ENCODE measurements at places on chromosomes 12 and 14.

GRCh38 chr14:77088219-77088618 lies 9.8 kb upstream of the CIPC start:
- no peak for DNase-seq

DNA sequence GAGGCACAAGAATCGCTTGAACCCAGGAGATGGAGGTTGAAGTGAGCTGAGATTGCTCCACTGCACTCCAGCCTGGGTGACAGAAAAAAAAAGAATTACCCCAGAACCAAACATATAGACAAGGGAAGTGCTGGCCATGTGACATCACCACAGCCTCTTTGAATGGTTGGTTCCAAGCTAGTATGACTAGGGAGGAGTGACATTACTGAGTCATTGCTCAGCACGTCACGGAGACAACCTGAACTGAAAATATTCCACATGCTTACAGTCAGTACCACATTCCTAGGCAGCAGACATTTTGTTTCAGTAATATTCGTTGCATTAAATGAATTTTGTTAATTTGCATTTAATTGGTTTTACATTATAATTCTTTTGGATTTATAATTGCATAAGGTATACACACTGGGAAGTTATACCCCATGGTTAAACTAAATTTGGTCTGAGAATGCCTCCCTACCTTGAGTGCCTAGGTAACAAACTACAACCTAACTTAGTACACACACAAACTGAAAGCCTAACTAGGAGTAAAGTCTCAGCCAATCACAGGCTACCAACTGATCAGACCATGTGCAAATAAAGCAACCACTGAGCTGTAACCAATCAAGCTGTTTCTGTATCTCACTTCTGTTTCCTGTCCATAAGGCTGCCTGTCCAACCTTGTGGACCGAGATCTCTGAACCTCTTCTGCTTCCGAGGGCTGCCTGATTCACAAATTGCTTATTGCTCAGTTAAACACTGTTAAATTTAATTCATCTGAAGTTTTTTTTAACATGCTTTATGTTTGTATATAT lies 164.4 kb downstream of the CAND1 start:
- DNase-seq: peak; percentile 69

- DNase-seq: peak; percentile 41
Observed at GRCh38 chr12:52197371-52198231, 5.8 kb upstream of the KRT80 start.

GRCh38 chr14:72699852-72700257 lies 194.0 kb downstream of the DPF3 start:
- peak; percentile 88 for DNase-seq

GRCh38 chr12:79252358-79253075 lies 387.9 kb downstream of the SYT1 start:
- DNase-seq: no peak

- DNase-seq: no peak
Observed at GRCh38 chr14:93733231-93733630, 55.1 kb downstream of the PRIMA1 start.

GRCh38 chr12:81208187-81208911 lies 130.5 kb downstream of the ACSS3 start:
- no peak for DNase-seq

GRCh38 chr12:118052324-118053070 lies 8.5 kb downstream of the WSB2 start:
- peak; percentile 99 for DNase-seq

DNA sequence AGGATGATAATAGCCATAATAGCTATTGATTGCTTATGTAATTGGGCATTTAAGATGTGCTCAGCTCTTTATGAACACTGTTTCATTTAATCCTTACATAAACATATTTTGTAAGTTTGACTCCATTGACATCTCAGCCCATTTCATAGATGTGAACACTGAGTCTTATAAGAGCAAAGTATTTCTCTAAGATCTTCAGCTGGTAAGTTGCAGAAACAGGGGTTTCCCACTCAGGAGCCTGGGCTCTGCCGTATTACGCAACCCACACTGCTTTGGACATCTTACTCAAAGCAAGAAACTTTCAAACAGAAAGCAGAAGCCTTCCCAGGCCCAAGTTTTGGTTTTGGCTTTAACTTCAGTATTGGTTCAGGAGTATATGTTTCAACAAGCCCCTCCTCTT lies 705.1 kb downstream of the MED13L start:
- no peak for DNase-seq

- peak; percentile 10 for DNase-seq
Observed at GRCh38 chr12:69096669-69097335, 142.6 kb upstream of the CPSF6 start.

GRCh38 chr14:59276235-59276634 lies 87.8 kb downstream of the DAAM1 start:
- no peak for DNase-seq

DNA sequence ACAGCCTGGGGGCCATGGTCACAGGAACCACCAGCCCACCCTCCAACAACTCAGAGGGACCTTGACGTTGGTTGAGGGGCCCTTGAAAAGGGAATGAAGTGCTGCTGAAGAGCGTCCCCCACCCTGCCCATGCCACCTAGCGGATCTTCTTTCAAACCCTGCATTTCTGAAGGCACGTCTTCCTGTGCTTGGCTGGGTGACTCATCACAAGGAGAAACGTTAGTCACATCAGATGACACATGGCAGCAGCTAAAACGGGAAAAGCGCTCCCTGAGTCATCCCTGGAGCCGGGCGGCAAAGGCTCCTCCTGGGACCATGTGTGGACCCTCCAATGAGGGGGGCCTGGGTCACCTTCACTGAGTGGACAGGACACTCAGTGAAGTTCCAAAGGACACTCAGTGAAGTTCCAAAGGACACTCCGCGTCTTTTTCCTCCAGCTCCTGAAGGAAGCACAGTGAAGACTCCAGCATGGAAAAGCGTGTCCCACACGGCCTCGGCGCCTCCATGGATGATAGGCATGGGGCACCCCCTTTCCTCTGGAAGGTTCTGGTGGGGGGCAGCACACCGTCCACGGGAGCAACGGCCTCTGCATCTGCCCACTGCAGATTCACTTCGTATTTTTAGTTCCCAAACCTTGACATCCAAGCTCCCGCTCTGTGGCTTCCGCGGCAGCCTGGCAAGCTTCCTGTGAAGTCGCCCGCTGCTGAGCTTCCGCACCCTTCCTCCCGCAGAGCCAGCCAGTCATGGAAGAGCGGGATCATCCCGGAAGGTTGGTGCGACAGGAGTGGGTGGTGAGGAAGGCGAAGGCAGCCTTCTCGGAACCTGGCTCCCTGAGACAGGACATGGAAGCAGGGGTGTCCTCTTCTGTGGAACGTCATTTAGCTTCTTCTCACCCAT lies 383.4 kb downstream of the VRK1 start:
- peak; percentile 1 for DNase-seq

- DNase-seq: no peak
Observed at GRCh38 chr12:61188801-61189595, 1071.2 kb upstream of the USP15 start.

DNA sequence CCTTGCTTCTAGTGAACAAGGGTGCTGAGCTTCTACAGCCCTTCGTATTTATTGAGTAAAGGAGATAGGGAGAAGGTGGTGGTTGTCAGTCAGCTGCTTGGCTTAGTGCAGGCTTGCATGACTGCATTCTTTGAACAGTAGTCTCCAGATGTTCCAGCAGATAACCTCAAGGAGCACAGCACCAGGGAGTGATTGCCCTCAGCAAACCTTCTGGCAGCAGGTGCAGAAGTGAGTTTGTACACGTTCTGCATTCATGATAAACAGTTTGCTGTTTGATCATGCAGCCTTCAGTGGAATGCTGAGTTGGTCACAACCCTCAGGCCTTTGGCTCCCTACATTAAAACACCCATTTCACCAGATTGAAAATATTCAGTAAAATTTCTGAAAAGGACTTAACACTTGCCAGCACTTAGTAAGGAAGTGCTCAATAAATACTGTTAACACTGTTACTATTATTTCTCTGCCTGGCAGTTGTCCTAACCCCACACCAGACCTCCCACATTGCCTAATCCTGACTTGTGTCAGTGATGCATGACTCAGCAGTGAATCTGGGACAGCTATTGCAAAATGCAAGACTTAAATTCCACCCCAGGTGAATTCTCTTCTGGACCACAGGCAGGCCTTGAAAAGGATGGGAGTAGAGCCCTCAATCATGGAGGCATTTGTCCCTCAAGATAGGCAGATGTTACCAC lies 18.9 kb upstream of the CARMIL3 start:
- DNase-seq: peak; percentile 77

DNA sequence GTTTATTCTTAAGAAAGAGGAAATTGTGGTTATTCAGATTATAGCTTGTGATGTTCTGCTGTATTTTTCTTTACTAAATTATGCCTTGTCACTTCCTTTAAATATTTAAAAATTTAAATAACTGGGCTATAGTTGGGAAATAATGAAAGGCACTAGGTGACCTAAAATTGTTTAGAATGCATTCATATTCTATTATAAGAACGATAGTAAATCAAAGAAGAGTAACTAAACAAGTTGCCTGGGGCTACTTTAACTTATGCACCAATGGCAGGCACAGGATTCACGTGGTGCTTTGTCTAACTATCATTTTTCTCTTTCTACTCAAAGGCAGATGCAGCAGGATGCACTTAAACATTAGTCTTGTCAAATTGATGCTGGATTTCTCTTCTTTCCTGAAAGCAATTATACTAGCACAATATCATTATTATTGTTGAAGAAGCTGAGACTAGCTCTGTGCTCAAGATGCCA lies 190.7 kb upstream of the PPFIA2 start:
- DNase-seq: no peak

DNA sequence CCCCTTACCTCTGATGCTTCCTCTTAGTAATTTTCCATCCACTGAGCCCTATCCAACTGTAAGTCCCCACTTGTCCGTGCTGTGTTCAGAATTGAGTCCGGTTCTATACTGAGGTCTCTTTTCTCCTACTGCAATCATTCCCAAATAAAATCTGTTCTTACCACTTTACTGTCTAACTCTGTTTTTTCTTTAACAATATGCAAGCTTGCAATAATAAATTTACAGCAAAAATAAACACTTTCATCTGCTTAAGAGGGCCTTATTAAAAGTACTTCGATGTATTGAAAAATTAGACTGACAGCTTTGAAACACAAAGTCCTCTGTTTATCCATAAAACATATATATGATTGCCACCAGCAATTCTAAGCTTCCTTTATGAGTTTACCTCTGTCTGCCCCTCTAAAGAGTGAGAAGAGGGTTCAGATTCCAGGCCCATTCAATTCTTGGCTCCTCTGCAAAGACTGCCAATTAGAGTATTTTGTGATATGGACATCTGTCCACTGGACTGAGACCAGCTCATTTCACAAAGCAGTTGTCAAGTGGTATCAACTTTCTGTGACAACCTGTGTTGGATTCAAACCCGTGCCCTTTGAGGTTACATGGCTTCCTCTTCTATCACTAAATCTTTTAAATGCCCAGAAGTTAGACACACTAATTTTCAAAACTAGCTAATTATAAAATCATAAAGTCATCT lies 39.9 kb upstream of the G2E3 start:
- no peak for DNase-seq

DNA sequence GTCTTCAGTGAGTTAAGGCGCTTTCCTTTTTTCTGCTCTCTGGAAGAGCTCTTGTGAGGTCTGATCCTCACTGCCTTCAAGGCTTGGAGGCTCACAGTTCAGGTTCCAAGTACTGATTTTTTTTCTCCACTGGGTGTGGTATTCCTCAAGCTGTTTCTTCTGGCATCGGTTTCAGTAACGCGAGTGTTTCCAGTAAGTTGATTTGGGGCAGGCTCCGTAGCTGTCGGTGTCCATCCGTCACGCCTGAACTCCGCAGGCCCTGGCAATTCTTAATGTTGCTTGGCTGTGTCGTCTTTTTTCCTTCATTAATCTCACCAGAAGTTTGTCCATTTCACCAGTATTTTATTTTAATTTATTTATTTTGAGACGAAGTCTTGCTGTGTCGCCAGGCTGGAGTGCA lies 30.6 kb downstream of the LRCOL1 start:
- no peak for DNase-seq

DNA sequence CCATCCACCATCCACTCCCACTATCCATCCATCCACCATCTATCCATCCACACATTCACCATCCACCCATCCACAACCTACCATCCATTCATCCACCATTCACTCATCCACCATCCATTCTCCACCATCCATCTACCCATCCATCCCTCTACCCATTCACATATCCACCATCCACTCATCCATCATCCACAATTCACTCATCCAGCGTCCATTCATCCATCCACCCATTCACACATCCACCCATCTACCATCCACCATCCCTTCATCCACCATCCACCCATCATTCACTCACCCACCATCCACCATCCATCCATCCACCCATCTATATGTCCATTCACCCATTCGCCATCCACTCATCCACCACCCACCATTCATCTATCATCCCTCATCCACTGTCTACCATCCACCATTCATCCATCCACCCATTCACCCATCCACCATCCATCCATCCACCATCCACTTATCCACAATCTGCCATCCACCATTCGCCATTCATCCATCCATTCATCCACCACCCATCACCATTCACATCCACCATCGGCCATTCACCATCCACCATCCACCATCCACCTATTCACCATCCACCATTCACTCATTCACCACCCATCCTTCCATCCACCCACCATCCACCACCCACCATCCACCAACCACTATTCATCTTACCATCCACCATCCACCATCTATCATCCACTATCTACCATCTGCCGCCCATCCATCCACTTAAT lies 2.0 kb upstream of the AMN start:
- DNase-seq: no peak

DNA sequence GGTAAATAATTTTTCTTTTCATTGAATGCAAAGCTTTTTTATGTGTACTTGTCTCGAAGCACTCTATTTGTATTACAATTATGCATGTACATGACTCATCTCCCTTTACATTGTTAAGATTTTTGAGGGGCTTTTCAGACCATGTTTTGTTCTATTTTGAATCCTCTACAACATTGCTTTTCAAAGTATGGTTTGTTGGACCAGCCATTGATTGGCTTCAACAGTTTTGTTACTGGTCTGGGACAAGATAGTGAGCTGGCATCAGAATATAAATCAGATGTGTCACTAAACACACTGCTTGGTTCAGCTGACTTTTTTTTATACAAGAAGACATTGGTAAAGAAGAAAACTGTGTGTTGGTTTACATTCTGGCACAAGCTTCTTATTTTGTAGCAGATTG lies 122.3 kb downstream of the MON2 start:
- DNase-seq: peak; percentile 72

GRCh38 chr12:49255857-49256637 lies 8.8 kb upstream of the TUBA1C start:
- no peak for DNase-seq

GRCh38 chr14:98229656-98230366 lies 1042.2 kb downstream of the BCL11B start:
- DNase-seq: no peak

- DNase-seq: no peak
Observed at GRCh38 chr12:131895640-131896079, 1.2 kb downstream of the ULK1 start.

DNA sequence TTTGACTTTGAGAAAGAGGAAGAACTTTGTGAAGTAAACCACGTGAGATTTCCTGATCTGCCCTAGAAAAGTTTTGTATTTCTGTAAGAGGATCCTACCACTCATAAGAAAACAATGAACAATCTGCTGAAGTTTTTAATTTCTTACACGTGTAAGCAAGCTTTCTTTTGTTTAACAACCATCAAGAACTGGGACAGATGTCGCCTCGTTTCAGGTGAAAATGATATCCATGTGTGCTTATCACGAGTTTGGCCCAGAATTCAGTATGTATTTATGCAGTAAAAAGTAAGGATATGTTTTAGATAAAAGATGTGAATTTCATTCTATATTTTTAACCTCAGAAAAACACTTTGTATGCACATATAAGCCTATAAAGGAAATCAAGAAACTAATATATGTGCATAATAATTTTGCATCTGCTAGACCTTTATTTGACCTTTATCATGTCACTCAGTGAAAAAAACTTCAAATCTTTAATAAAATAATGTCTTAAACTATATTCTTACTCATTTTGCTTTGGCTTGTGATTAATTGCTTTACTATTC lies 56.9 kb upstream of the DHRS4 start:
- no peak for DNase-seq

Measured in EH (cell line).